Muscle of leg (tissue), 16 donors: ENCODE measurements at places on chromosomes 12 and 14. TPM values are rescaled to one million over a fixed set of nuclear protein-coding genes. Genes with fewer than 3 reads are reported as not detected.

KCNJ8 gene
- 38.7 TPM for total RNA-seq

TAS2R19 gene
- 3.6 TPM for total RNA-seq

CACNA1C gene
- 3.6 TPM for total RNA-seq

C12orf57 gene
- total RNA-seq = 350 TPM
